Activated T-cell treated with anti-CD3 and anti-CD28 coated beads, Interleukin-2, amount 50 U/mL, for 72 hours (primary cell): ENCODE measurements at places on chromosomes 6 and 20. TPM values are rescaled to one million over a fixed set of nuclear protein-coding genes. Genes with fewer than 3 reads are reported as not detected.

DNA sequence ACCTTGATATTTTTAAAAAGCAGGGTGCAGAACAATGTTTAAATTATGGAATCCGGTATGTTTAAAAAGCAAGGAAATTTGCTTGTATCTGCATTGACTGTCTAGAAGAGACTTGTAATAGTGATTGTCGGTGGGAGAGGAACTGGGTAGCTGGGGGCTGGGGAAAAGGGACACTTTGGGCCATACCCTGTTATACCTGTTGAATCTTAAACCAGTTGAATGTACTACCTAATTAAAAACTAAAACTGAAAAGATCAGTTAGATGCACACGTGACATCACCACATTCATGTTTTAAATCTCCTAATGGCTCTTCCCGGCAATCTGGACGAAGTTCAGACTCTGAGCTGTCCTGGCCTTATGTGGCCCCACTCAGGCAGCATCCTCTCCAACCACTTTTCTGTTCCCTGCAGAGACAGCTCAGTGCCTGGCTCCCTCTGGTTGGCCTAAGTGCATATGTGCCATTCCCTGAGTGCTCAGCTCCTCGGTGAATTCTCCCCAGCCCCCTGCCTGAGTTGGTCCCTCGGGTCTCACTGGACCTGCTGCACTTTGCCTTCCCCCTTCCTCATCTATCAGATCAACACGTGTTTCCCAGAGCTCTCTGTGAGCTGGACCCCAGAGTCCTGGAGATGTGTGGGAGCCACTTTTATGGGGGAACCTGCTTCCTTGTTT lies 36.3 kb downstream of the SLC52A3 start:
- DNase-seq: no peak
- no peak overlapping the region for H3K4me3 ChIP-seq
- no peaks in the 10 kb centered on the region for H3K36me3 ChIP-seq
- no peak overlapping the region for H3K27ac ChIP-seq
- peaks cover 6% of the 10 kb centered on the region for H3K4me1 ChIP-seq
- peaks cover 34% of the 10 kb centered on the region for H3K27me3 ChIP-seq

DNA sequence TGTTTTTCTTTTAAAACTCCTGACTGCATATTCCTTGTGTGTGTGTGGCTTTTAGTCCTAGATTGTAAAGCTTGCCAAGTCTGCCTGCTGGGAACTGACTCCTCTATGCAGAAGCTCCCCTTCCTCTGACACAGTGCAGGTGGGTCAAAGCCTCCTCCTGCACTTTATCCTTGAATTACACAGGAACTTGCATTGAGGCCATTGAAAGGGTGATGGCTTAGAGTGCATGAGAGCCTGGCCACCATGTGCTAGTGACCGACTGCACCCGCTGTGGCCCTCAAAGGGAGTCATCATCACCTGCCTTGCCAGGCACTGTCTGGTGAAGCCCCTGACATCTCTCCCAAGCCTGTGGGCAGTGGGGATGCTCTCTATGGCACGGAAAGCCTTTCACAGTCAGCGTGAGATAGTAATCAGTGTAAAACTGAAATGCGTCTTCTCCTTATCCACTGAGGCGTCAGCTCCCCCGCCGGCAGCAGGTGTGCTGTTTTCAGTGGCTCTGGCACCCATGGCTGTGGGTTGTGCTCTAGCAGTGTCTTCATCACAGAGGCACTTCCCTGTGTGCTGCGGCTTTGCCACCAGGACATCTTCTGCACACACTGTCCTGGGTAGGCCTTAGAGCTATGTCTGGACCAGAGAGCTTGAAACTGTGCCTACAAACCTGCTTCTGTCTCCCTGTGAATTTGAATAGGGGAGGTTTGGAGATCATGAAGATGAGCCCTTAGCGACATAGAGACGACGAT lies 87.9 kb downstream of the THBS2 start:
- no peaks in the 10 kb centered on the region for H3K4me1 ChIP-seq
- H3K27ac ChIP-seq: no peak overlapping the region
- no peaks in the 10 kb centered on the region for H3K27me3 ChIP-seq

DNA sequence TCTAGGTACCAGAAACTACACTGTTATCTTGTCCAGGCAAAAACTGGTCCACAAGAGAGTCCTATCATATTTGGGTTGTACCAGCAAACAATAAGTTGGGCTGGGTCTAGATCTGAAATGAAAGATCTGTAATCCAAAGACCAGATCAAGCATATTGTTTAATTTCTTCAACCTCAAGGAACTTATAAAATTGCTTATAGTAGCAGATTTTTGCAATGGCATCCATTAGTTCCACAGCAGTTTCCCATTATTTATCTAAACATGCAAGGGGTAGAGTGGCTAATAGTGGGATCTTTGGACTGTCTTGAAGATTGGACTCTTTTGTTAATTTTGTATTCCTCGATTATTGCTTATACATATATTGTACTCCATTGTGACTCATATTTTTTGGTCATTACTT lies 40.5 kb upstream of the SNAP25 start:
- DNase-seq: no peak
- H3K4me3 ChIP-seq: no peak overlapping the region
- H3K27me3 ChIP-seq: peaks cover 22% of the 10 kb centered on the region
- H3K4me1 ChIP-seq: no peaks in the 10 kb centered on the region

LGSN gene
- not detected for total RNA-seq

- no peak overlapping the region for H3K27ac ChIP-seq
- DNase-seq: no peak
- no peaks in the 10 kb centered on the region for H3K4me1 ChIP-seq
- no peaks in the 10 kb centered on the region for H3K27me3 ChIP-seq
- no peaks in the 10 kb centered on the region for H3K36me3 ChIP-seq
- H3K4me3 ChIP-seq: no peak overlapping the region
These were observed 993.1 kb upstream of the MANEA start for GRCh38 chr6:94584211-94584610.

VIP gene
- total RNA-seq: not detected

GRCh38 chr6:127343809-127344659 lies 625 bp upstream of the ECHDC1 start:
- H3K4me1 ChIP-seq: peaks cover 6% of the 10 kb centered on the region
- no peak for DNase-seq
- H3K27ac ChIP-seq: no peak overlapping the region

DNA sequence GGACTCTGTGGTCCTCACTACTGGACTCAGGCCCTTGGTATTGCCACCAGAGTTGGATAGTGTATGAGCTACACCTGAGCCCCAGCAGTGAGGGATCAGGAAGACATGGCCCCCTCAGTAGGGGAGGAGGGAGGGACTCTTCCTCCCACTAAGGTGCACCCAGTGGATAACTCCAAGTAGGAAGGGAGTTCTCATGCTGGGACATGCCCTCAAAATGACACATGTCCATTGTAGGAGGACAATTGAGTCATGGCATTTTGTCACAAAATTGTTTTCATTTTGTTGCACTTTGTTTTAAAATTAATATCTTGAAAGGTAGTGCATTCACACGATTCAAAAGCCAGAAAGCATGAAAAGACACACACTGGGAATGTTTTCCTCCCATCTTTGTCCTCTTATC lies 127.2 kb downstream of the FOXO3 start:
- no peaks in the 10 kb centered on the region for H3K27me3 ChIP-seq
- H3K36me3 ChIP-seq: peaks cover 4% of the 10 kb centered on the region
- H3K4me3 ChIP-seq: no peak overlapping the region

DNA sequence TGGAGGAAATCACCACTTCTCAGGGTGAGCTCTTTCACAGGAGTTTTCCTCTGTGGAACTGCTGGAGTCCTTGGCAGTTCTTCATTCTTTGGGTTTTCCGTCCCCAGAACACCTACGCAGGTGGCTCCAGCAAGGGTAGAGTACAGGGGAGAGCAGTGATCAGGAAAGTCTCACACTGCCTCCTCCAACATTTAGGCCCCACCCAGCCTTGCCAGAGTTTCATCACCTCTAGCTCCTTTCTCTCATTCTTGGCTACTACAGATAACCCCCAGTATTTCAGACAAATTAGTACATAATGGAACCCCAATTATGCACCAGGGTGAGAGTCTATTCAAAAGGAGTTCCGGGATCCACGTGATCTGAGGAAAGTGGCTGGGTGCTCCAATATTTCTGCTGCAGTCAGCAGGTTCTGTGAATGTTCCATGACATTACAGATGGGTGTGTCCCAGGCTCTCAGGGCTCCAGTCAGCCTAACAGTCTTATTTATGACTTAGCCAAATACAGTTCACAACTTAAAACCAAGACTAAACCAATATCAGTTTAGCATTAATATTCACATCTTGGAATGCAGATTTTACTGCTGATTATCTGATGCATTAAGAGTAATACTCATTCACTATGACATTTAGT lies 44.6 kb downstream of the GPR63 start:
- peaks cover 10% of the 10 kb centered on the region for H3K27me3 ChIP-seq
- peaks cover 16% of the 10 kb centered on the region for H3K4me1 ChIP-seq
- DNase-seq: no peak
- H3K27ac ChIP-seq: no peak overlapping the region

GRCh38 chr6:125217369-125217768 lies 63.8 kb downstream of the TPD52L1 start:
- H3K27ac ChIP-seq: no peak overlapping the region
- no peaks in the 10 kb centered on the region for H3K4me1 ChIP-seq
- DNase-seq: no peak
- no peaks in the 10 kb centered on the region for H3K36me3 ChIP-seq
- no peak overlapping the region for H3K4me3 ChIP-seq

GRCh38 chr6:30617565-30618269 lies at the start of gene MRPS18B:
Gene MRPS18B, plus strand, starts transcription at chr6:30617840. Its CDS starts 26 bp downstream, at chr6:30617866.
- peaks cover 62% of the 10 kb centered on the region for H3K4me1 ChIP-seq
- peak; percentile 99 for DNase-seq
- H3K4me3 ChIP-seq: peak within 1 kb of the TSS; percentile 97
- peak within 1 kb of the TSS; percentile 100 for H3K27ac ChIP-seq
- no peaks in the 10 kb centered on the region for H3K27me3 ChIP-seq

GRCh38 chr6:63644668-63645326 lies 9.2 kb downstream of the PHF3 start:
- DNase-seq: no peak
- no peaks in the 10 kb centered on the region for H3K27me3 ChIP-seq
- H3K27ac ChIP-seq: no peak overlapping the region
- H3K36me3 ChIP-seq: no peaks in the 10 kb centered on the region

GRCh38 chr6:87118054-87118453 lies 23.1 kb upstream of the CGA start:
- H3K27me3 ChIP-seq: peaks cover 37% of the 10 kb centered on the region
- no peak overlapping the region for H3K4me3 ChIP-seq
- H3K36me3 ChIP-seq: peaks cover 2% of the 10 kb centered on the region
- no peak overlapping the region for H3K27ac ChIP-seq

SYCP2L gene
- 0.14 TPM for total RNA-seq

ZC3H12D gene
- 106 TPM for total RNA-seq

DNA sequence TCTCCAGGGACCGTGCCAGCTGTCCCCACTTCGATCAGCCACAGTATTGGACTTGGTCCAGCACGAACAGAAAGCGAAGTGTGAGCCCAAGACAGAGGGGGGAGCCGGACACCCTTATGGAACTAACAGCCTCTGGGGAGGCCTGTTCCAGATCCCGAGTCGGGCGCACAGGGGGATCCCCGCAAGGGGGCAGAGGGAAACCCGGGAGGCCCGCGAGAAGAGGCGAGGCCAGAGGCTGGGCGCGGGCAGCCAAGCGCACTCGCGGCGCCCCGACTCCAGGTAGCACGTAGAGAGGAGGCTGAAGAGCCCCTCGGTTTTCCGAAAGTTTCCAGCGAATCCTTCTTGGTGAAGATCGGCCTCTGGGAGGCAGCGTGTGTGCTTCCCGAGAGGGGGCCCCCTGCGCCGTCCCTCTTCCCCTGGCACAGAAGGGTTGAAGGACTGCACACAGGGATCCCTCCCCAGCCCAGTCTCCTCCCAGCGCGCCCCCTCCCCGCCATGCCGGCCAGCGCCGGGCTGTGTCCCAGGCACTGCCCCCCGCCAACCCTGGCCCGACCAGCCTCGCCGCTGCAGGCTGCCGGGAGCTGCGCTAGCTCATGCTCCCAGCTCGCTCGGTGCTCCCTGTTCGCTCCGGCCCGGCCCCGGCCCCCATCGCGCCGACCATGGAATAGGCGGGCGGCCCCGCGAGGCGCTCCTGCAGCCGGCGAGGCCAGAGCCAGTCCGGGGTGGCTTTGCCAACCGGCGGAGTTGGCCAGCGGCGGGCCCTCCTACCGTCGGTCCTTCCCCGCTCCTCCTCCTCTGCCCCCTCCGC lies 577 bp upstream of the SLC24A3 start:
- no peak for DNase-seq
- H3K4me3 ChIP-seq: peak overlapping the region; percentile 23
- H3K27ac ChIP-seq: no peak overlapping the region
- peaks cover 51% of the 10 kb centered on the region for H3K27me3 ChIP-seq
- no peaks in the 10 kb centered on the region for H3K36me3 ChIP-seq

GRCh38 chr6:30875244-30876038 lies 8.9 kb upstream of the DDR1 start:
- no peak overlapping the region for H3K27ac ChIP-seq
- H3K4me3 ChIP-seq: no peak overlapping the region
- H3K4me1 ChIP-seq: peaks cover 41% of the 10 kb centered on the region
- peaks cover 20% of the 10 kb centered on the region for H3K36me3 ChIP-seq
- DNase-seq: no peak
- H3K27me3 ChIP-seq: no peaks in the 10 kb centered on the region

- no peak overlapping the region for H3K4me3 ChIP-seq
These were observed 6.4 kb downstream of the MRPL14 start for GRCh38 chr6:44120692-44121443.

DNA sequence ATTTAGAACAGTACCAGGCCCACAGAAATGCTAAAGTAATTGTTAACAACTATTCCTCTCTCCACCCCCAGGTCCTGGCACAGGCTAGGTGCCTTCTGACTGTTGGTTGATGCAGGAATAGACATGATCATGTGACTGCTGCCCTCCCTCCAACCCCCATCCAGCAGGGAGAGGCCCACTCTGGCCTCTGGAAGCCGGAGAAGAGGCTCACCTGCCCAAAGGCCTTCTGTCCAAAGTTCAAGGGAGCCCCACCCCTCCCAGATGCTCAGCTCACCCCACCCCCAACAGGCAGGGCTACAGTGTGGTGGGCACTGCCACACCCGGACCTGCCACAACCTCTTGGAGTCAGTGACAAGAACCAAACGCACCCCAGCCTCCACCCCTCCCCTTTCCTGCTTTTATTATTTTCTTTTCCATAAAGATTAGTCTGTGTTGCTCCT lies 26.9 kb upstream of the FOXP4 start:
- DNase-seq: no peak
- peaks cover 37% of the 10 kb centered on the region for H3K27me3 ChIP-seq
- H3K4me3 ChIP-seq: no peak overlapping the region
- no peaks in the 10 kb centered on the region for H3K36me3 ChIP-seq

GRCh38 chr6:51533962-51534361 lies 553.5 kb downstream of the PKHD1 start:
- no peaks in the 10 kb centered on the region for H3K4me1 ChIP-seq
- no peaks in the 10 kb centered on the region for H3K36me3 ChIP-seq
- H3K27me3 ChIP-seq: no peaks in the 10 kb centered on the region

DNA sequence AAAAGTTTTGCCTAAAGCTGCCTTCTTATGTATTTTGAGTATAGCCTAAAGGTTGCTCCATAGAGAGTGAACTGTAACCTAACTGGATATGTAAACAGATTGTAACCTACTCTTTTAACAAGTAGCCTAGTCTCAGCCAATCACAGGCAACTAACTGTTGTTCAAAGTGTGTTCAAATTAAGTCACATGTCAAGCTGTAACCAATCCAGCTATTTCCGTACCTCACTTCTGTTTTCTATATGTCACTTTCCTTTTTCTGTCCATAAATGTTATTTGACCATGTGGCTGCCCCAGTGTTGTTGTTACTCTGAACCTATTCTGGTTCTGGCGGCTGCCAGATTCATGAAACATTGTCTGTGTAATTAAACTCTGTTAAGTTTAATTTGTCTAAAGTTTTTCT lies 47.4 kb upstream of the RNGTT start:
- no peaks in the 10 kb centered on the region for H3K4me1 ChIP-seq
- no peak overlapping the region for H3K27ac ChIP-seq
- no peaks in the 10 kb centered on the region for H3K27me3 ChIP-seq
